ENCODE measurements at places on chromosomes 7 and 10.
A peak's percentile ranks its signal among the peaks of the same experiment; 100 is the strongest.

DNA sequence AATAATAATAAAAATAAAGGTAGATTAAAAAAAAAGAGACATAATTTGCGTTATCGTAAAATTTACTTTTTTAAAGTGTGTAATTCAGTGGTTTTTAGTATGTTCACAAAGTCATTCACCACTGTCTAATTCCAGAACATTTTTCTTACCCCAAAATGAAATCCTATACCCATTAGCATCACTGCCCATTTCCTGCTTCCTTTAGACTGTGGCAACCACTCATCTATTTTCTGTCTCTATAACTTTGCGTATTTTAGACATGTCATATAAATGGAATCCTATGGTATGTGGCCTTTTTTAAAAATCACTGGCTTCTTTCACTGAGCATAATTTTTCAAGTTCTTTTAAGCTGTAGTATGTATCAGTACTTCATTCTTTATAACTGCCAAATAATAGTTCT is 53.6 kb downstream of the KAT6B start:
- no peak for DNase-seq

DNA sequence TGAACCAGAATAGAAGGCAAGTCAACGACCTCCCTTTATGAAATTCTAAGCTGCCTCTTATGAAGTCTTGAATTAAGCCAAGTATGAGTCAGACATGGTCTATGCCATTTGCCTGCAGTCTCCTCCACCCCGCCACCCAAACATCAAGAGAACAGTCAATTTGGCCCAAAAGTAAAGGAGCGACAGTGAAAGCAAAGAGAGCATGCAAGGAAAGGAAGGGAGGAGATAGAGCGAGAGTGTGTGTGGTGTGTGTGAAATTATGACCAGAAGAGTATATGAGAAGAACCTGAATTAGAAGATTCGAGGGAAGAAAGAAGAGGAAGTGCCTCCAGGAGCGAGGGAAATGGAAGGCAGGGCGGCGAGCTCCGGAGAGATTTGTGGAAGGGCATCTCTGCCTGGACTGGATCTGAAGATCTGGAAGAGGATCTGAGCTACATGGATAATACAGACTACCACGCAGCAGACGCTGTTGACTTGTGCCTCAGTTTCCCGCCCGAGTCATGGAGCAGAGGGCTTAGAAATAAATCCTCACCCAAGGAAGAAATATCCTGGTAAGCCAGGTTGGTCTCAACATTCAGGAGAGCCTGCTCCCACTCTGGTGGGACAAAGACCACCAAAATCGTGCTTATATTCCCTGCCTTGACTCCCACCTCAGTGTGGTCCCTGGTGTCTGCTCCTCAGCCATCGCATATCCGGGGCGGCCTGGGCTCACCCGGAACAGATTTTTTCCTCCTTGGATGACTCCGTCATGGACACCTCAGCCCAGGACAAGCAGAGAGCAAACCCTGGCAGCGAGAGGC is 459 bp downstream of the ZDHHC6 start:
- no peak for DNase-seq

DNA sequence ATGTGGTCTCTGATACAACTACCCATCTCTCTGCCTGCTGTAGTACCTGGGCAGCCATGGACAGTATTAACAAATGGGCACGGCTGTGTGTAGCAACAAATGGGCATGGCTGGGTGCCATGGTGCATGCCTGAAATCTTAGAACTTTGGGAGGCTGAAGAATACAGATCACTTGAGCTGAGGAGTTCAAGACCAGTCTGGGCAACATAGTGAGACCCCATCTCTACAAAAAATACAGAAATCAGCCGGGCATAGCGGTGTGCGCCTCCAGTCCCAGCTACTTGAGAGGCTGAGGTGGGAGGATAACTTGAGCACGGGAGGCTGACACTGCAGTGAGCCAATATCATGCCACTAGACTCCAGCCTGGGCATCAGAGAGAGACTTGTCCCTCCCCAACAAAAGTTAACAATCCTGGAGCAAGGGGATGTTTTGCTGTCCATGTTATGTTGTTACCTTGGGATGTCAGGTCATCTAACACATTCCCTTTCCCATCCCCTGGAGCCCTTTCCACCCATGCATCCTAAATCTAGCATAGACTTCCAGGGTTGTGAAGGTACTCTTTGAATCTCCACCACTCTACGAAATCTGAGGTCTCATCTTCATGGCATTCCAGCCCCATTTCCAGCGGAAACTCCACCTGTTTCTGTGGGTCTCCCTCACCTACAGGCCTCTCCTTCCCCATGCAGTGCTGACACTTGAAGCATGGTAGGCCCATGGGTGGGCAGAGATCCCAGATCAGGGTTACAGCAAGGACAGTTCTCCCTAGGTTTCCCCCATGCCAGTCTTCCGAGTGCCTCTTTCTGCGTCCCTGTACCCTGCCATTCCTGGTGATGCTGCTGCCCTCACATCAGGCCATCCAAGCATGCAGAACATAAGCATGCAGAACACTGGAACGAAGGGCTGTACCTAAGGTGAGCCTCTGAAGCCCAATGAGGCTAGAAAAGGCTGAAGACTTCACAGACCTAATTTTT is 13.1 kb downstream of the FXYD4 start:
- DNase-seq = no peak

DNA sequence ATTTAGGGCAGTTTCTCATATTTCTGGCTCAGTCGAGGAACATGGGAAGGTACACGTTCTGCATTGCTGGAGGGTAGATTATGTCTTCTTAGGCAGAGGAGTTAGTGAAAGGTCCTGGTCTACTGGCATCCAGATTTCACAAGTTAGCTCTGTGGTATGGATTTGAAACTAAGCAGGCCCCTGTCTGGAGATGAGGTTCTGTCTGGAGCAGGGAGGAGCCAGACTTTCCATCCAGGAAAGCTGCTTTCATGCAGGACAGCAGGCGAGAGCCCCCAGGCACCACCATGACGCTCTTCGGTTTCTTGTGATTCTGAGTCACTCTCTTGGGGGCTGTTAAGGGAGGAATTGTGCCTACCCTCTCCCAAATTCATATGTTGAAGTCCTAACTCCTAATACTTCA is 184.3 kb downstream of the KIAA1217 start:
- DNase-seq = no peak

DNA sequence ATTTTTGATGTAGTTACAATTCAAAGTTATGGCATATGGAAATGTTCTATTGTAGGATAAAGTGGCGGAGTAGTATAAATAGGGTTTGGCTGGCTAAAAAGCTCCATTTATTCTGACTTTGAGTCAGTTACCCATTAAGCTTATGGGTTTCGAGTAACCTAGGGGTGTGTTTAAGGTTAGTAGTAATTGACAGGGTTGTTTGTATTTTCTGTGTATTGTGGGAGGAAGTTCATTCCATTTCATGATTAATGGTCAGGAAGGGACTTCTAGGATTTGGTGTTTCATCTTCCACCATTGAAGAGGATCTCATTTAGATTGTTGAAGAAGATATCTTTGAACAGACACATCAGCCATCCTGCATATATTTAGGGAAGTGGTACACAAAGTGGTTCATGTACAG is 75.0 kb downstream of the BICC1 start:
- DNase-seq = no peak

GRCh38 chr10:98212196-98212595 is 55.8 kb downstream of the LOXL4 start:
- no peak for DNase-seq

- no peak for DNase-seq
These were observed 255.1 kb downstream of the DOCK4 start for GRCh38 chr7:111951052-111951451.

DNA sequence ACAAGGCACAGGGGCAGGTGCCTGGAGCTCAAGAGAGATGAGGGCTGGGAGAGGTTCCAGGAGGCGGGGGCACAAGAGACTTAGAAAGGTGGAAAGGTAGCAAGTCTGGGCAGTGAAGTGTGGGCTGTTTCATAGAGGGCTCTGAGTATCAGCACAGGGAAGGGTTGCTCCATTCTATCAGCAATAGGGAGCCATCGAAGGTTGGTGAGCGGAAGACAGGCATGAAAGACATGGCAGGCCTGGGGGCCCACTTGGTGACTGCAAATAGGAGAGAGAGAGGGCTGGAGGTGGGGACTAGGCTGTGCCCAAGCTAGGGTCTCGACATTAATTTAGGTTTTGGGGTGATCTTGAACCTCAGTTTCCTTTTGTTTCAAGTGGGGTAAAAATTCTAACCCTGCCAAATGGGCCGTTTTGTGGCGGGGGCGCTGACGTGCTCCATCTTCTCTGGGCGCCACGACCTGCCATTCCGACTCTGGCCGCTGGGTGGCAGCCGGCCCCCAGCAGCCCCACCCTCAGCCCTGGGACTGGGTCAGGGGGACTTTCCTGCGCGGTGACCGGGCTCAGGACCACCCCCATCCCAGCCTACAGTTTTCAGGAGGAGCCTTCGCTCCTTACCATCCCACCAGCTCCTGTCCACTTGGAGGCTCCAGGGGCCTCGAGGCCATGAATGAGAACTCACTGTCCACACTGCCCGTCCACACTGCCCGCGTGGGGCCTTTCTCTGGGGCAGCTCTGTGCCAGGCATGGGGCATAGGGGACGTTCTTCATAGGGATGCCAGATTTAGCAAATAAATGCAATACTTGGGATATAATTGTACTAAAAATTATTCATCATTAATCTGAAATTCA is 37.2 kb upstream of the PCBD1 start:
- DNase-seq = peak; percentile 43

GRCh38 chr10:101397140-101397539 is 43.2 kb downstream of the BTRC start:
- peak; percentile 65 for DNase-seq

DNA sequence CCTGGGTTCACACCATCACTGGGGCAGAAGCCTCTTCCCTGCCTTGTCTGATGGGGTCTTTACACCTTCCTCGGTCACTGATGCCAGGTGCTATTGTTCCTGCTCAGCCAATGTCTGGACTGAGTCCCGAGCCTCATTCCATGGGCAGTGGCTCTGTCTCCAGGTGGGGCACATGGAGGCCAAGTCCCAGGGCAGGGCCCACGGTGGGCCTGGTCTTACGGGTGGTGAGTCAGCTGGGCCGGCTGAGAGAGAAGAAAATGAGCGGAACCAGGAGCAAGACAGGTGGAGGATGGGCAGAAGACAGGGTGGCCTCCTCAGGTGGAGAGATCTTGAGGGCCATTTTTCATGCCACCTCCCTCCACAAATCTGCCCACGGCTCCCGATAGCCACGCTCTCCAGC is 131.7 kb upstream of the FAM20C start:
- DNase-seq = no peak

DNA sequence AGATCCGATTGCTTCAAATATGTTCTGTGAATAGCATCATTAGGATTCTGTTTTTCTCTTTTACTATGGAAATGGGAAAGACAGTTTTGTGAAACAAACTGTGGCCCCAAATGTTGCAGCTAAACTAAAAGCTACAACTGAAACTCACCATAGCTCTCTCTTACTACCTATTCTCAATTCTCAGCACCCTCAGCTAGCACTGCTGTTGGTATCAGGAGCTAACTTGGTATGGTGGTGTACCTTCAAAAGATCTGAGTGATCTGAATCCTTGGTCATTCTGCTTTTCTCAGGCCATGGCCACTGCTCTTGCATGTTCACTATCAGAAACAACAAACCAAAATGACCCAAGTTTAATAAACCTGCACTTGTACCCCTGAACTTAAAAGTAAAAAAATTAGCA is 1208.0 kb downstream of the SORCS1 start:
- no peak for DNase-seq

DNA sequence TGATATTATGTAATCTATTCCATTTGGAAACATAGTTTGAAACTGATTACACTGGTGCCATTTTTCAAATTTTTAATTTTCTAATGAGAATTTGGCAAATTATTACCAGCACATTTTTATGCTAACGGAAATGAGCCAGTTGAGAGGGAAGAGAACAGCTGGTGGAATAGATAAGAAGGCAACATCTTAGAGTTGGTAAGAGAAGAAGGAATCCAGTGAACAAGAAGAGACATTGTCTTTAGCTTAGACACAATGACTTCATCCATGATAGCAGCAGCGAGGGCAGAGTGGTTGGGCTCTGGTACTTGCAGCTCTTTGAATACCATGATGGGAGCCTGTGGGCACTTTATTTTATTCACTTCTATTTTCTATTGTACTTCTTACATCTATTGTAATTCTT is 89.6 kb downstream of the CHRM2 start:
- DNase-seq = no peak
